ENCODE measurements at places on chromosomes 13 and 19.
A peak's percentile ranks its signal among the peaks of the same experiment; 100 is the strongest.

- no peak for DNase-seq
Measured at GRCh38 chr13:41386211-41386610, 71.1 kb upstream of the RGCC start.

GRCh38 chr13:79481685-79482052, 714 bp downstream of the NDFIP2 start:
- peak; percentile 2 for DNase-seq

- no peak for DNase-seq
Measured at GRCh38 chr13:35789335-35790165, 313.1 kb upstream of the MAB21L1 start.

GRCh38 chr13:51823359-51823758, 19.4 kb upstream of the DHRS12 start:
- no peak for DNase-seq

- DNase-seq = no peak
Measured at GRCh38 chr19:35116072-35116801, 614 bp downstream of the FXYD3 start.

DNA sequence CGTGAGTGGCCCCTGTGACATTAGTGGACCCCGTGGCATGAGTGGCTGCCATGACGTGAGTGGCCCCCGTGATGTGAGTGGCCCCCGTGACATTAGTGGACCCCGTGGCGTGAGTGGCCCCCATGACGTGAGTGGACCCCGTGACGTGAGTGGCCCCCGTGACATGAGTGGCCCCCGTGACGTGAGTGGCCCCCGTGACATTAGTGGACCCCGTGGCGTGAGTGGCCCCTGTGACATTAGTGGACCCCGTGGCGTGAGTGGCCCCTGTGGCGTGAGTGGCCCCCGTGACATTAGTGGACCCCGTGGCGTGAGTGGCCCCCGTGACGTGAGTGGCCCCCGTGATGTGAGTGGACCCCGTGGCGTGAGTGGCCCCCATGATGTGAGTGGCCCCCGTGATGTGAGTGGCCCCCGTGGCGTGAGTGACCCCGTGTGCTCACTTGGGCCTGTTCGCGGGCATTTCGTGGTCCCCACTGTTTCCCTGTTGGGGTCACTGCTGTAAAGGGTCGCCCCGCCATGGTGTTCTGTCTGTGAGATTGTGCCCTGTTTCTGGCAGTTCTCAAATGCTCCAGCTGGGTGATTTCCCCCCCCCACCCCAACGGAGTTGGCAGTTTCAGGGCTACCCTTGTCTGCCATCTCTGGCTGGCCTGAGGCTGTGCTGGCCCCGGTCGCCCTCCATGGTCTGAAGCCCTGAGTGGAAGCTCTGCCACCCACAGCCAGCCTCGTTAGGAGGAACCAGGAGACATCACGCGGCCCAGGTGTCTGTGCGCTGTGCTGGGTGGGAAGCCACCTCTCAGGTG, 64.2 kb downstream of the MCF2L start:
- no peak for DNase-seq

GRCh38 chr13:74570834-74571233, 436.6 kb upstream of the KLF12 start:
- DNase-seq = no peak

DNA sequence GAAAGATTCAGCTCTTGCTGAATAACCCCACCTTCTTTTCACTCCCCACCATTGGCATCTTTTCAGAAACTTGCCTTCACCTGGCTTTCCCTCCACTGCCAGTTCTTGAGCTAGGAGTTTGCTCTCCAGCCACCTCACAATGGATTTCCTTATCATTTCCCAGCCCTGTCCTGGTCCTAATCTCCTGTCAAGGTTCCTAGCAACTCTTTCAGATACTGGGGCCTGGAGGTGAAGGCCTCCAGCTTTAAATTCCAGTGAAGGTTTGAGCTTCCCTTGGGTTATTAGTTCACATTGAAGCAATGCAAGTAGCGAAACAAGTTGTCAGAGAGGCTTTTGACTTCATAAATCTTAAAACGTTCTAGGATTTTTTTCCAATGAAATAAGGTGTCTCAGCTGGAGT, 320.8 kb upstream of the MAB21L1 start:
- no peak for DNase-seq

- peak; percentile 37 for DNase-seq
Measured at GRCh38 chr19:47272448-47273312, 2.0 kb upstream of the INAFM1 start.

- DNase-seq = no peak
Measured at GRCh38 chr13:84038001-84038400, 155.7 kb upstream of the SLITRK1 start.

- no peak for DNase-seq
Measured at GRCh38 chr13:21657538-21657937, 13.3 kb upstream of the FGF9 start.

DNA sequence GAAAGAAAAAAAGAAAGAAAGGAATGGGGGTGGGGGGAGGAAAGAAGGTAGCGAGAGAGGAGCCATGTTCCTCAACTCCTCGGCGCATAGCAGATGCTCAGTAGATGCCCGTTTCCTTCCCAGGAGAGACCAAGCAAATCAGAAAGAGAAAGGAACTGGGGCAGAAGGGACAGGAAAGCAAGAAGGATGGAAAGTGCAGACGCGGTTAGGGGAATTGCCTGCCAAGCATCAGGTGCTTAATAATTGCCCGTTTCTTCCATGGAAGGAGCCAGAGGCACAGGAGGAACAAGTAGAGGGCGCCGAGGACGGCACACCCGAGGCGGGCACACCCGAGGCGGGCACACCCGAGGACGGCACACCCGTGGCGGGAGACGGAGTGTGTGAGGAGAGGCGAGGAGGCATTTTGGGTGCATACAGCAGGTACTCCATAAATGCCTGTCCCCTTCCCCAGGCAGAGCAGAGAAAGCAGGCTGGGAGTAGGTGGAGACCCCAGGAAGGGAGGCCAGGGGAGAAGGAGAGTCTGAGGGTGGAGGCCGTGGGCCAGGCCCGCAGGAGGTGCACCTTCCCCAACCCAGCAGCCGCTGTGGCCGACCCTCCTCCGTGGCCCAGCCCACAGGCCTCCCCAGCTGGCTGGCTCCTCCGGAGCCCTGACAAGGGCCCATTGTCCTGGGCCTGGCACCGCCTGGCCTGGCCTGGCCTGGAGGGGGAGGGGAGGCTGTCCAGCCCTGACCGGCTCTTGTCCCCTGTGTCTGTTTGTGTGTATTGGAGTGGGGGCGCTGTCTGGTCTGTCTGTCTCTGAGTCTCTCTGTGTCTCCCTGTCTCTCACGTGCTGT, 14.6 kb downstream of the JOSD2 start:
- DNase-seq = no peak

DNA sequence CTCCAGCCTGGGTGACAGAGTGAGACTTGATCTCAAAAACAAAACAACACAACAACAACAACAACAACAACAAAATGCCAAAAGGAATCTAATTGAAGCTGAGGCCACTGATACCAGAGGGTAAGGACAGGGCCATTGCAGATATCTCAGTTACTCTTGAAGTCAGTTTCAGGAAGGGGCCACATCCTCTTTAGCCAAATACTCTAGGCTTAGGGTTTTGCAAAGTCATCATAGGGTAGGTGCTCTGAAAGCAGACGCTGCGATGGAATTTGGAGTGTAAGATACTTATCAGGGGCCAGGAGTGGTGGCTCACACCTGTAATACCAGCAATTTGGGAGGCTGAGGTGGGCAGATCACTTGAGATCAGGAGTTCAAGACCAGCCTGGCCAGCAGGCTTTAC, 46.6 kb upstream of the UBAC2 start:
- DNase-seq = no peak

DNA sequence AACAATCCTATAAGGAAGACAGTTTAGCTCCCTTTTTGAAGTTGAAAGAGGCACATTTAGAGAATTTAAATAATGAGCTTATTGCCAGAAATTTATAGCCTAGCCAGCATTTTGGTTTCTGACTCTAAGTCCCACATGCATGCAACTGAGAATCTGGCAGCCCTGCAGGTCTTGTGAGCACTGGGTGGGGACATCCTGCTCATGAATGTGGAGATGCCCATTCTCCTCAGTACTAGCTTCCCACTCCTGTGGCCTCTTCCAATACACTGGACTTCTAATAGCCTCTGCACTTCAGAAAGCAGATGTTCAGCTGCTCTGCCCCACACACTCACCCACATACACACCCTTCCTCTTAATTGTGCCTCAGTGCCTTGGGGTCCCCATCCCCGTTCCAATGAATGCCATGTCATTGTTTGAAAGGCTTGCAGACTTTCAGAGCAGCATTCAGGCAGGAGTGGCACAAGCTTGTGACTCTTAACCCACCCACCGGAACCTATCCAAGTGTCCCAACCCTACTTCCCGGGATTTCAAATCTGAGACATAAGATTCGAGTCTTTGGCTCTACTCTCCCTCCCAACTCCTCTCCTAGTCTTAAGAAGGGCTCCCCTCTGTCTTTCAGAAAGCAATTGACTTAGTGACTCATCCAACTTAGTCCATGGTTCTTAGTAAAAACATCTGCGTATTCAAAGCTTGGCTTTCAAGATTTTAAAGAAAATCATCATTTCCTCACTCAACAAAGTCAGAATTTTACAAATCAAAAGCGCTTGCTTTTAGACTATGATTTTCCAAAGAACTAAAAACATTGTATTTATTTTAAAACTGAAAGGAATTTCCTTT, 80.0 kb upstream of the FREM2 start:
- DNase-seq = no peak

GRCh38 chr19:1223018-1223855, 14.6 kb downstream of the CBARP start:
- DNase-seq = no peak

DNA sequence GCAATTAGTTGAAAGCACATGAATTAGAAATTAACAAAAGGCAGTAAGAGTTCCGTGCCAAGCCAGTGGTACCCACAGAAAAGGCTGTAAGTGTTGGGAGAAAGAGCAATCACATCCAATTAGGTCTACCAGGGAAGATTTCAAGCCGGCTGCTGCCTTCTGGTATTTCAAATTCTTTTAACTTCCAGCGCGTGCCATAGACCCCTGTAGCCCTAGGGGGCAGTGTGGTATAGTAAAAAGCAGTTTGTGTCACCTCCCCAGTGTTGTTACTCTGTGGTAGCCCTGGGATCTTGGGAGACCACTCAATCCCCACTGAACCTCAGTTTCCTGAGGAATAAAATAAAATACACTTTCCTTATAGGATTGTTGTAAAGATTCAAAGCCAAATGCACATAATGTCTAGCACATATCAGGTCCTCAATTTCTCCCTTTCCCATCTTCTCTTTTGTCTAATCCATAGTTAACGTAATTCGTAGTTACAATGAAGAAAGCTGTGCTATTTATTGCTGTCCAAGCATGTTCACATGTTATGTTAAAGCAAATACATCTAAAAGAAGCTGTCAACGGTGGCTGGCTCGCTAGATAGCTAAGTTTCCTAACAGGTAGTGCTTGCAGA, 230.2 kb downstream of the TDRD3 start:
- no peak for DNase-seq

DNA sequence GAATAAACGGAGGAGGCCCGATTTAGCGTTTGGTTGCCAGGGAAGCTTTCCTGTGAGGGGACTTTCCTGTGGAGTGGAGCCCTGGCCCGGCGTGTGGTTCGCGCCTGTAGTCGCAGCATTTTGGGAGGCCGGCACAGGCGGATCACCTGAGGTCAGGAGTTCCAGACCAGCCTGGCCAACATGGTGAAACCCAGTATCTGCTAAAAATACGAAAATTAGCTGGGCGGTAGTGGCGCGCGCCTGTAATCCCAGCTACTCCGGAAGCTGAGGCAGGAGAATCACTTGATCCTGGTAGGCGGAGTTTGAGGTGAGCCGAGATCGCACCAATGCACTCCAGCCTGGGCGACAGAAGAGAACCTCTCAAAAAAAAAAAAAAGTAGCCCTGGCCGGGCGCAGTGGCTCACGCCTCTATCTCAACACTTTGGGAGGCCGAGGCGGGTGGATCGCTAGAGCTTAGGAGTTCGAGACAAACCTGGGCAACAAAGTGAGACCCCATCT, 6.9 kb downstream of the KANK3 start:
- no peak for DNase-seq

- DNase-seq = no peak
Measured at GRCh38 chr13:113207890-113208420, 514 bp downstream of the PCID2 start.

DNA sequence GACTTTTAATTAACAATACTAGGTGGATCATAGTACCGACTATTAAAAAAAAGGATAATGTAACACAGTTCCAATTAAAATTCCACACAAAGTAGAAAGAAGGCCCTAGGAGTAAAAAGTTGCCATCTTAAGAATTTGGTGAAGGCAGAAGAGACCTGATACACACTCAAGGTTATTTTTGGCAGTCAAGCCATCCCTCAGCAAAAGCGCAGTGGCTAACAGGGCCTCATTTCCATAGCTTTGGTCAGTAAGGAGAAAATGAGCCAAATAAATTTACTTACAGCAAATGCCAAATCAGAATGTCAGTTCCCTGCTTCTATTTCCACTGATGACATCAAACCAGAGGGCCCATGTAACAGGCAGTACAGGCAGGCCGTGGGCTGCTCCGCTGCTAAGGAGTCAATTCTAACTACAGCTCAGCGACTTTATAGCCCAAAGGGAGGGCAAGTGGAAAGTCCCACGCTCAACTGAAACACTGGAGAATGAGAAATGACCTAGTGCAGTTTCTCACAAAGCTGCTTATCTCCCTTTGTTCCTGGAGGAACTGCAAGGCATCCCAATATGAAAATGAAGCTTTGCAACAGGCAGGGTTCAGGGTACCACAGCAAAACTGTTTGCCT, 6.3 kb downstream of the ARGLU1 start:
- peak; percentile 19 for DNase-seq

GRCh38 chr13:30319655-30320054, 12.3 kb upstream of the KATNAL1 start:
- DNase-seq = no peak

DNA sequence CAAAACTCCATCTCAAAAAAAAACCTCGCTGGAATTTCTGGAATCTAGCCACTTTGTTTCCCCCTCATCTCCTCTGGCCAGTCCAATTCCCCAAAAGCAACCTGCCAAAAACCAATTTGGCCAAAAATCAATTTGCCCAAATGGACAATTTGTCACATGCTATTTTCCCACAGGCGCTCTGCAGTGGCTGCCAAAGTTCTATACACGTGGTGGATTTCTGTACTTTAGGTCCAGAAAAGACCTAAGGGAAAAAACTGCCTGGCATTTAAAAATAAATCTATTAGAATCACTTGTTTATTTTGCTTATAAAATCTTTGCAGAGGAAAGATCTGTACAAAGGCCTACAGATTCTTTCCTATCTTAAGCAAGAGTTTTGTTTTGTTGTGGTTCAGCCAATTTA, 79.4 kb downstream of the MAP4K1 start:
- DNase-seq = no peak
